GM12892 (cell line): ENCODE measurements at places on chromosomes 6 and 20.

GRCh38 chr6:157267109-157267611, 56.2 kb downstream of the TMEM242 start:
- no peak for DNase-seq

GRCh38 chr6:32424589-32425300, 14.9 kb upstream of the HLA-DRA start:
- no peak for DNase-seq

DNA sequence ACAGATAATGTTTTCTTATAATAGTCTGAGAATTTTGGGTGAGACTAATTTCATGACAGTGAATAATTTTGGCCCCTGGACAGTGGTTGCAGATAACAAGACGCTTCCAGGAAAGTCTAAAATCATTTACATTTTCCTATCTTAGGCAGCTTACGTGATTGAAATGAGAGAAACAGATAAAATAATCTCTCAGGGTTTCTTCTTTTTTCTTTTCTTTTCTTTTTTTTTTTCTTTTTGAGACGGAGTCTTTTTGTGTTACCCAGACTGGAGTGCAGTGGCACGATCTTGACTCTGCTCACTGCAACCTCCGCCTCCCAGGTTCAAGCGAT, 4.2 kb upstream of the SERPINB1 start:
- DNase-seq, result no peak

DNA sequence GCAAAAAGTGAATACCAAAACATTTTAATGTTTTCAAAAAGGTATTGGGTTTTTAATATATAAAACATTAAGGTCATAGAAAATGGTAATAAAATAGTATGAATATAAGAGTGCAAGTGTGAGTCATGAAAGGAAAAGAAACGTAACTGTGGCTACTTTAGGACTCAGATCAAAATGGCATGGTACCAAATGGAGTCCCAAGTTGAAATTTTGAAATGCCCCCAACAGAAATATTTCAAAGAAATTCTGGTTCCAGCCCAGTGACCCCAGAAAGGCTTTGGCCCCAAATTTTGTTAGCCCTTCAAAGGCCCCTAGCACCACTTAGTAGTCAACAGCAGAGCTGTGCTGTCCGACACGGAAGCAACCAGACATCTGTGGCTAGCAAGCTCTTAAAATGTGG, 6.0 kb downstream of the COL12A1 start:
- DNase-seq, result no peak

- DNase-seq, result no peak
These were observed 38.4 kb downstream of the INSM1 start for GRCh38 chr20:20406306-20406705.

GRCh38 chr20:62217913-62218773, 1.9 kb downstream of the HRH3 start:
- no peak for DNase-seq

DNA sequence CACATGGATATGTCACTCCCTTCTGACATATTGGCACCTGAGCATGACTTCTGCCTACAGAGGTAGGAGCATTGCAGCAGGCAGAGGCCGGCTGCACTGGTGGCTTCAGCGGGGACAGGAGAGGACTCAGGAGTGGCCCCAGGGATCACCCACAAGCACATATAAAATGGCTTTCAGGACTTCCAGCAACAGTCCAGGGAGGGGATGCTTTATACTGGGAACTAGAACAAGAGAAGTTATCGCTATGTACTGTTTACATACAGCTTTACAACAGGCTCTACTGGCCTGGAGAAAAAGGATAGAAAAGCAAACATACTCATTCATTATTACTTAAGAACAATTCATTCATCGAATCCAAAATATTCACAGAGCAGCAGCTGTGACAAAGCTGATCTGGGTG, 337.8 kb downstream of the THBS2 start:
- no peak for DNase-seq

DNA sequence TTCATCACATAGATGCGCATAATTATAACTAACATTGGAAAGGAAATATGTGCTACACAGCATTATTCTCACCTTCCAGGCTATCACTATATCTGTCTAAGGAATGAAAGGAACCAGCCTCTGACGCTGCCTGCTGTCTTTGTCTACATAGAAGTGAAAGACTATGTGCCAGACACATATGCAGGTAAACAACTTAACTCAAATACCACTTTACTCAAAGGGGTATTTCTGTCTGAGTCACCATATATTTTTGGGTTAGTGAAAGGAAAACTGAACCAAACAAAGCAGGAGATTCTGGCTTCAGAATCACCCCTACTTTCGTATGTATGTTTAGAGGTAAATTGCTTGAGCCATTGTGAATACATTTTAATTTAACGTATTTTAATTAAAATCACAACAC, 328.6 kb upstream of the PLCB4 start:
- no peak for DNase-seq

- DNase-seq, result no peak
These were observed 144.6 kb upstream of the AGPAT4 start for GRCh38 chr6:161418463-161418945.

GRCh38 chr6:145569140-145569539, 166.2 kb downstream of the EPM2A start:
- DNase-seq, result no peak

DNA sequence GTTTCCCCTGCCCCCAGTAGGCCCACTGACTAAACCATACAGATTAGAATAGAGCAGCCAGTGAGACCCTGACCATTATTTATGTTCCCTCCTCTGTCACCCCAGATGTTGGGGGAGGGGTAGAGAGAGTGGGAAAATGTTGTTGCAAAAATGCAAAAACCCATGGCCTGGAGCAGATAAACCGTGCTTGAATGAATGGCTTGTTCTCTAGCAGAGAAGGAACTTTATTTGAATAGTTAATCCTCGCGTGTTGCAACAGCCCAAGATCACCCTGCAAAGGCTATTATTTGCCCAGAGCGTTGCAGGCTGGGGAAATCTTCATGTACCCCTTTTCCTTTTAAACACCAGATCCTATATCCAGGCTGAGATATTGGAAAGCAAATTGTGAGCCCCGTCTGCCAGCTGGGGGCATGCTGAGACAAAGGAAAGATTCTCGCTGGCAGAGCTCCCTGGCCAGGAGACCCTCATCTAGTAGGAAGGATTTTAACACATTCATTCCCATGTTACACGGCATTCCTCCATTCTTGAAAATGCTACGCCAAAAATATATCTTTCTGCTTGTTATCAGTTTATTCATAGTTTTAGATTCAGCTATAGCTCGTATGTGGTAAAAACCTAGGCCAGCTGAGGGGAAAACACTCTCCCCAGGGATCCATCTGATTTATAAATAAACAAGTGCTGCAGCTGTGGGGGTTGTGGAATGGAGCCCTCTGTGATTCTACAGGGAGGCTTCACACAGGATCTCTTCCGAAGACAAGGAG, 53.0 kb downstream of the LINC00237 start:
- DNase-seq, result no peak

- no peak for DNase-seq
These were observed 125.1 kb downstream of the PDE7B start for GRCh38 chr6:135976585-135976984.
